ENCODE measurements at places on chromosomes 2 and 18.

DNA sequence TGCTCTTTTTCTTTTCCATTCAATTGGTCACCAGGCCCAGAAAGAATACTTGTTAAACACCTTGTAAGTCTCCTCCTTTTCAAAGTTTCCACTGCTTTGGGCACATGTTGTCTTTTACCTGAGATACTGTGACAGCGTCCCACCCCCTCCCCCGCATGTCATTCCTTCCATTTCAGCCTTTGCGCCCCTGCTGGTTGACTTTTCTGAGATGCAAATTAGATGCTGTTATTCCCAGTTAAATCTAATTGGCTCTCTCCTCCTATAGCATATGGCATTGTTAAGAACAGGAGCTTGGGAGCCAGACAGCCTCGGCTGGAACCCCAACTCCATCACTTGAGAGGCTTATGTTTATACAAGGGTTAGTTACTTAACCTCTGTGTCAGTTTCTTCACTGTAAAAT lies 80.3 kb upstream of the GAREM1 start:
- no peak for DNase-seq

- no peak for DNase-seq
Measured at GRCh38 chr2:237160271-237160919, 74.7 kb downstream of the COPS8 start.

DNA sequence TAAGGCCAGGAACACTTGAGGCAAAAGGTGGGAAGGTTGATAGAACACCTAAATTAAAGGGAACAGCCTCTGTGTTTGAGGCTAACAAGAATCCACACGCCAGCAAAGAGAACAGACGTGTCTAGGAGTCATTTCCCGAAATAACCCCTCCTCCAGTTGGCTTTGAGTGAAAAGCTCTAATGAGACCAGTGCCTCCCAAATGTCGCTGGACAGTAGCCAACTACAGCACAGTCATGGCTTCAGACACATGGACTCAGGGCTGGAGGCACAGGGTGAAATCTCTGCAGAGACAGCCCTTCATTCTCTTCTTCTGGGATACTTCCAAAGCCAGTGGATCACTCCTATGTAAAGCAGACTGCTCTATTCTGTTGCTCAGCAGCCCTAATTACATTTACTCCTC lies 49.6 kb downstream of the SOWAHC start:
- no peak for DNase-seq

- no peak for DNase-seq
Measured at GRCh38 chr18:41499345-41499744, 455.7 kb upstream of the PIK3C3 start.

- DNase-seq = no peak
Measured at GRCh38 chr2:144456680-144457079, 63.2 kb downstream of the ZEB2 start.

DNA sequence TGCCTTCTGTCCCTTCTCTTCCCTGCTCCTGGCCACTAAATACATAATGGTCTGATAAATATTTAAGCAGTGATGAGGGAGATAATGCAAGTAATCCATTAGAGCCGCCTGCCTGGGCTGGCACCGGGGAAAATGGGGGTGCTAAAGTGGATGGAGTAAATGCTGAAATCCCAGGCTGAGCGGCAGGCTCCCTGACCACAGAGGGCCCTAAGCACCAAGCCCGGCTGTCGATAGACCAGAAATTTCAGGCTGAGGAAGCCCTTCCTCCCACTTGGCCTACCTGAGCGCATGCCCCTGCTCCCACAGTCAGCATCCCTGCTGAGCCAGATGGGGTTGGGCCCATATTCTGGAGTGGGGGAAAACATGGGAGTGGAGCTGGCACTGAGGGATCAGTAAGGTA lies 197.5 kb upstream of the SKOR2 start:
- DNase-seq = no peak

DNA sequence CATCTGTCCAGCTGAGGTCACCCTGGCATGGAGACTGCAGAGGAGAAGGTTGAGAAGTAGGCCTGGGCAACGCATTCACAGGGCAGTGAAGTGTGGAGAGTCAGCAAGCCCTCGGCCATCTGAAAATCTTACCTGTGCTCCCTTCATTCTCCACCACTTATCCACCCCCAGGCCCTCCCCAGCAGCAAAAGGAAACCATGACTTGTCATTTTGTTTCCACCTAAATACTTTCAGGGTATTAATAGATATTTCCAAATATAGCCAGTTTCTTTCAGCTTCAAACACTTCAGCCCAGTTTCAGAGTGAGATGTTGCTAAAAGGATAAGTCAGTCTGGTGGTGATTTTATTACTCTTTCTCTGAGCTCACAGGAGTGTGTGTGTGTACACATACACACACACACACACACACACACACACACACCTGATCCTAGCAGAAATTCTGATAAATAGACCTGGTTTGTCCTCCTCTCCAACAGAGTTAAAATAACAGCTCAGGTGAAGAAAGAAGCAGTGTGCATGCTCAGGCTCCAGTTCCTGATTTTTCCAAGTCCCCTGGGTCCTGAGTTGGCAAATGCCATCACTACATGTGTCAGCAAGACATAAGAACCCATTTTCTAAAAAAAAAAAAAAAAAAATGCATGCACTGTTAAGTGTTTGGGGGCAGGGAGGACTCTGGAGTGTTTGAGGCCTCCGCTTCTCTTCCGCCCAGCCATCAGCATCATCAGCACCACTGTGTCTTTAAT lies 82.8 kb downstream of the LOXHD1 start:
- no peak for DNase-seq

DNA sequence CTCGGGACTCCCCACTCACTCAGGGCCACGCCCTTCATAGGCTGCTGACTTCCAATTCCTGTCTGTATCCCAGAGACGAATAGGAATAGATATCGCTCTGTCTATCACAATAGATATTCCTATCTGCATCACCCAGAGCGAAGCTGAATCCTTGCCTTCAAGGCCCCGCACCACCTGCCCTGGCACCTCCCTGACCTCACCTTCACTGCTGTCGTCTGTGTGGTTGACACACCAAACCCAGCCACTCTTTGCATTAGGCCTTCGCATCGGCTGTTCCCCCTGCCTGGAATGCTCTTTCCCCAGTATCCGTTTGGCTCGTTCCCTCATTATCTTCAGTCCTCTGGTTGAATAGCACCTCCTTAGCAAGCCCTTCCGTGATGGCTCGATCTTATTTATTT lies 43.5 kb downstream of the ATOH8 start:
- no peak for DNase-seq

GRCh38 chr2:109168716-109169115 lies 39.7 kb downstream of the SH3RF3 start:
- no peak for DNase-seq

- DNase-seq = no peak
Measured at GRCh38 chr2:118102433-118103082, 14.3 kb downstream of the INSIG2 start.

- no peak for DNase-seq
Measured at GRCh38 chr2:194332799-194333490, 1324.1 kb upstream of the SLC39A10 start.

- DNase-seq = no peak
Measured at GRCh38 chr2:98577313-98577712, 31.0 kb downstream of the COA5 start.

DNA sequence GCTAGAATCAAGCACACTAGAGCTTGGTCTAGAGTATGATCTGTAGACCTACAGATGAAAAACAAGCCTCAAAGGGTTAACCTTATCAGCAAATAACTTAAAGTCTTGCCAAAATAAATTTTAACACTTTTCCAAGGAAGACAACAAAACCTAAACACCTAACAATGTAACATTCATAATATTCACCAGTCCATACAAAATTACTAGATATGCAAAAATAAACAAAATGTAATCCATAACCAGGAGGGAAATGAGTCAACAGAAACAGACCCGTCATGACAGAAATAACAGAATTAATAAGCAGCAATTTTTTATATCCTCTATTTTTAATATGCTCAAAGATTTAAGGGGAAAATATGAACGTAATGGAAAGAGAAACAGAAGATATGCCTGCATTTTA lies 36.1 kb downstream of the TRAK2 start:
- DNase-seq = no peak

DNA sequence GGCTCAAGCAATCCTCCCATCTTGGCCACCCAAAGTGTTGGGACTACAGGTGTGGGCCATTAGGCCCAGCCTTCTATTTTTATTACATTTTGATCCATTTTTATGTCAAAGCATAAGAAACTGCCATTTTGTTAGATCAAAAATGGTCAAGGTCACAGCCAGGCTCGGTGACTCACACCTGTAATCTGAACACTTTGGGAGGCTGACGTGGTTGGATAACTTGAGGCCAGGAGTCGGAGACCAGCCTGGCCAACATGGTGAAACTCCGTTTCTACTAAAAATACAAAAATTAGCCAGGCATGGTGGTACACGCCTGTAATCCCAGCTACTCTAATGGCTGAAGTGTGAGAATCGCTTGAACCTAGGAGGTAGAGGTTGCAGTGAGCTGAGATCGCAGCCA lies 49.2 kb downstream of the EEF1B2 start:
- DNase-seq = no peak

- no peak for DNase-seq
Measured at GRCh38 chr2:69965756-69966445, 4.5 kb upstream of the ASPRV1 start.

DNA sequence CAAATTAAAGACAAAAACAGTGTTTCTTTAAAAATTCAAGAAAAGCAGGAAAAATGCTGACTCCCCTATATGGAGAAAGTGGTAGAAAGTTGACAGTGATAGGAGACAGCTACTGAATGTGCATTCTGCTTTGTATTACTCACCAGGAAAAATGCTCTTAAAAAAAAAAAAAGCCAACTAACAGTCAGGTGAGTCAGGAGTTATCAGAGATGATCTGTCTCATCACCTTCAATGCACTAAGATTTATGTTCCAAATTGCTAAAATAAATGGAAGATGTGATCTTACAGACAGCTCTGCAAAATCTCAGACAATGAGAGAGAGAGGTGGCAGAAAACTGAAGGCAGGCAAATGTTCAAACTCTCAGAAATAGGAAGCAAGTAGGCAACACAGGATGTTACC lies 47.6 kb upstream of the ZNF521 start:
- no peak for DNase-seq

DNA sequence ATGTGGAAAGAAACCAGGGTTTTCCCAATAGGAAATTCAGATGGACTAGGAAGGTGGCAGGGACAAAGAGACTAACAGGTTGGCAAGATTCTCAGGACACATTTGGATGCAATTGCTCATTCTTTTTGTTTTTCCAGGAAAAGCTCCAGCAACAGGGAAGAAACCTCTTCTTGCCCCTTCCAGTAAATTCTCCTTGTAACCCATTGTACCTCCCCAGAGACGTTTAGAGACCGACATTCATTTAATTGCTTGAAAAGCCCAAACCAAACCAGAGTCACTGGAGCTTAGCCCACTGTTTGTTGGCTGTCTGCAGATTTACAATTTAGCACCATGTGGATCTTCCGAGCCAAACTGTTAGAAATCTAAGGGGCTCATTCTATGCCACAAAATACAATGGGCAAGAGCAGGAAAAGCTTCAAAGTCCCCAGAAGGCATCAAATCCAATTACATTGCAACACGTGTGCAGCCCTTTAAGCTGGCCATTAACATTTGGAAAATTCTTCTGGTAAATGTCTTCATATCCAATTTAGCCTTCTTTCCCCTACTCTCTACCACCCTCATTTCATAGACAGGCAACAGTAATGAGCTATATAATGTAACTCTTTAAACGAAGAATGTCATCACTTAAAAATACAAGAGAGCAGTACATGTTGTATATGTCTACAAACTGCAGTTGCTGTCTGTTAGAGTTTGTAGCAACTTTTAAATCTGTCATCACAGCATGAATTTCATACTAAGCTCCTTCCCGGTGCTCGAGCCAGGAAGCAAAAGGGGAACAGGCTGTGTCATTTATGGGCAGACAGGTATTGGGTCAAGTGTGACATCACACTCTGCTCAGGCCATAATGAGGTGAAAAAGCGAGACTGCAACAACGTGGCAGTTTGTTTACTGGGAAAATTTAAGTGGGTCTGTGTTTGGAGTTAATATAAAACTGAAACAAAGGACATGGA lies 235.6 kb upstream of the HNRNPA3 start:
- DNase-seq = no peak

- no peak for DNase-seq
Measured at GRCh38 chr2:216693414-216694080, 1.8 kb downstream of the IGFBP5 start.

GRCh38 chr2:22377268-22377667 lies 1007.7 kb upstream of the KLHL29 start:
- DNase-seq = no peak

- DNase-seq = no peak
Measured at GRCh38 chr2:166084301-166084700, 43.5 kb downstream of the SCN1A start.

GRCh38 chr18:9810994-9811705 lies 74.6 kb upstream of the TXNDC2 start:
- DNase-seq = no peak

DNA sequence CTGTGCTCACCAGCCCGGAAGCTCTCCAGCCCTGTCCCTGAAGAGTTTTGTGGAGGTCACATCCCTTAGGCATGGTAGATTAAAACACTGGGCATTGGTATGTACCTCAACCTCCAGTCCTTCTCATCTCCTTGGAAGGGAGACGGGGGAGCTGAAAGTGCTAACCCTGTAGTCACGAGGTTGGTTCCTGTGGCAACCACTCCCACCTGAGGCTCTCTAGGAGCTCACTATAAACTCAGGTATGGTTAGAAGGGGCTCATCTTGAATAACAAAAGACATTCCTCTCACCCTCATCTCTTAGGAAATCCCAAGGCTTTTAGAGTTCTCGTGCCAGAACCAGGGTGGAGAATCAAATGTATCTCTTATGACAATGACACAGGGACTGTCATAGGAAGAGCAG lies 43.0 kb upstream of the MGAT4A start:
- no peak for DNase-seq

DNA sequence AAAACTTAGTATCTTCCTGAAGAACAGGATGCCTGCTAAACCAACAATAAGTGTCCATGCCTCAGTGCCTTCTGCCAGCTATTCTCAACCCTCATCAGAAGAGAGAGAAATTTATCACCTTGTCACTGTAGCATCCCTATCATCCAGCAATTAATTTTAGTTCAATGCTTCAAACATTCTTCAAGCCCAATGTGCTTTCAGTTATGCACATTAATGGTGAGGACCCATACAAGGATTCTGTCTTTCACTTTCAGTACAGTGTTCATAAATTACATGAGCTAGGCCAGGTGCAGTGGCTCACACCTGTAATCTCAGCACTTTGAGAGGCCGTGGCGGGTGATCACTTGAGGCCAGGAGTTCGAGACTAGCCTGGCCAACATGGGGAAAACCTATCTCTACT lies 47.0 kb upstream of the MSH6 start:
- no peak for DNase-seq

DNA sequence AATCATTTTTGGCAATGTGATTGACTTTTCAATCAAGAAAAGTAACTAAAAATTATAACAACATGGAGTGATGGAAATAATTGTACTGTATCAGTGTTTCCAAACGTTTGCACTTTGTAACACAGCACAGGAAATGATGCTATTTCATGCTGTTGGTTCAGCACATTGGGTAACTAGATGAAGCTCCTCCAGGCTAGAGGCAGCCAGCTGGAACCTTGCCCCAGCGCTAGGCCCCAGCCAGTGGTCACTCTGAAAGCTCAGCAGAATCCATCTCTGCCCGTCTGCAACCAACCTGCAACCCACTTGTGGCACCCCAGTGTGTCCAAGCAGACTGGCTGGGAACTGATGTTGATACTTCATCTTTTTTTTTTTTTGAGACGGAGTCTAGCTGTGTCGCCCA lies 15.3 kb downstream of the UNC50 start:
- no peak for DNase-seq

- no peak for DNase-seq
Measured at GRCh38 chr2:32119161-32119560, 46.5 kb upstream of the SLC30A6 start.

Measured in activated naive CD4-positive, alpha-beta T cell (primary cell).